ENCODE measurements at places on chromosomes 3 and 15.
A peak's percentile ranks its signal among the peaks of the same experiment; 100 is the strongest.

DNA sequence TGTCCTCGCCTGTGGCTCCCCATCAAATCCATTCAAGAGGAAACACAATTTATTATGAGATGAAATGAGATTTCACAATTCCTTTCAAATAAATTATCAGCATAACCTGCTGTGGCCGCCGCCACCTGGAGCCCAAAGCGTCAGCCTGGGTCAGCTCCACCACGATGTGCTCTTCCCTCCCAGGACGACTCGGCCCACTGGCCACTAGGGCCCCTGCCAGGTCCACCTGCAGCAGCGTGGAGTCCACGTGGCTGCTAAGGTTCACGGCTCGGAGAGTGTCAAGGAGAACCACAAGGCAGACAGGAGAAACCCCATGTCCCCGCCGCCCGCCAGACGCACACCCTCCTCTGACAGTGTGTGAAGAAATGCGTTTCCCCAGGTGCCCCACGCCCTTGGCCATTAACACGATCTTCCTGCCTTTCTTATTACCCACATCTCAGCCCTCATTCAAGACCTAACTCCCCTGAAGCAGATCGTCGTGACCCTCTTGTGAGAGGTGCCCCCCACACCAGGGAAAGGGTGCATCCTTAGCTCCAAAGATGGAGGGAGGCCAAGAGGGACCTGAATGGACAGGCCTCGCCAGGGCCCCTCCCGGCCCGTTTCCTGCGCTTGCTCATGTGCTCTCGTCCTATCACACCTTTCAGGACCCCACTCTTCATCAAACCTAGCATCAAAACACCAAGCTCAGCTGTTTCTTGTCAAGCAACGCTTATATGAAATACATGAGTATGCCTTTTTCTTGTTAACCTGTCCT, 80.6 kb downstream of the OCA2 start:
- no peak for DNase-seq

DNA sequence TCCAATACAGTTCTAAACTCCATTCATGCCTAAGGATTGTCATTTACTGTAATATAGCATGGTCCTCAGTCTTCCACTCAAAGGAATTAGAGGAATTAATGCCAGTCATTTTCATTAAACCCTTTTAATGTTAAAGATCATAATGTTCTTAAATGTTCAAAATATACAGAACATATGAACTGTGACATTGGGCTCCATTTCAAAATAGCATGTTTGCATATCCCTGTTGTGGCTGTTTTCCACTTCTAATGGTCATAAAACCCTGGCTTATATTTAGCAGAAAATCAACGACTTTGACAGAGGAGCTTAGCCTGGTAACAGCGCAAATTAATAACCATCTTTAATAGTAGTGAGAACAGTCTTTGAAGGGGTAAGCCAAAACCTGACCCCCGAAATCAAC, 260.7 kb downstream of the UBE2E2 start:
- no peak for DNase-seq

- no peak for DNase-seq
Measured at GRCh38 chr3:125185805-125186204, 26.7 kb downstream of the SLC12A8 start.

GRCh38 chr15:34217587-34218225, 7.1 kb upstream of the EMC4 start:
- no peak for DNase-seq

DNA sequence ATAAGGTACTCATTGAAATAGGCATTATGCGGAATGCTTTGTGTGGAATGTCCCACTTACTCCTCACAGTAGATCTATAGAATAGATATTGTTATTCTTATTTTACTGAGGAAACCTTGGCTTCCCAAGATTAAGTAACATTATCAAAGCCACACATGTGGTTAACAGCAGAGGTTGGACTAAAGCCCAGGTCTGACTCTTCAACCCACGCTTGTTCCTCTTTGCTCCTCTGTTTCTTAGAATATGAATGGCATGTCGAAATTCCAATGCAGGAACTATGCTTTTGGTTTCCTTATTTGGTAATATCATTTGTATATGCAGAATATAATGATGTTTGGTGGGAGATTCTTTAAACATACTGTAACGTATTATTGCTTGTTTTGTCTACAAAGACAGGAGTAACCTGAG, 818.8 kb upstream of the LMCD1 start:
- peak; percentile 68 for DNase-seq

- DNase-seq = no peak
Measured at GRCh38 chr15:46117071-46117470, 482.2 kb downstream of the SQOR start.

DNA sequence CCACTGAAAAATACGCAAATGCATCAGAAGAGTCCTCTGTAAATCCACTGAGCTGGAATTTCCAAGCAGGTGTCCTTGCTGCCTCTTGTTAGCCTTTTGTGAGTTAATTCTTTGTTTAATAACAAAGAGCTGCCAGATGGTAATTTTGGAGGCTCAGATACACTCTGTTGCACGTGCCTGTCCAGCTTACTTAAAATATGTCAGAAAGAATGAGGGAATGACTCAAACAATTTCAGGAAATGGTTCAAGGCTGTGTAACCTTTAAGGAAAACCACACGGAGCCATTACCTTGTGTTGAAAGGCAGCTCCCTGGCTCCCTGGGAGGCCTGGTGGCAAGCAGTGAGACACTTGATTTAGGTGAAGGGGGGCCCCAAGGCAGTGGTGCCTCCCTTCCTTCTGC, 302.2 kb upstream of the CTDSPL start:
- no peak for DNase-seq

DNA sequence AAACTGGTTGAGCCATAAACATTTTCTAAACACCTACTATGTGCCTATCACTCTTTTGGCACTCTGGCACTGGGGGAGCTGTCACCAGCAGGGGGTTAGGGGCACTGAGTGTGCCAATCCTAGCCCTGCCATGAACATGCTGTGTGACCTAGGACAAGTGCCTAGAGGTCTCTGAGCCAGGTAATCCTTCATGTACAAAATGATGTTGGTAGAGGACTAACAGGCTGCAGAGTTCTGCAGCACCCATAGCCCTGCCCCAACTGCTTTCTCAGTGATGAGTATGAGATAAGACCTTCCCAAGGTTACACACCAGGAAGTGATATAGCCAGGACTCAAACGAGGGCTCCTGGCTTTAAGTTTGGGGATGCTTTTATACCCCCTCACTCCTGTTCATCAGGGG, 84.9 kb upstream of the SEC13 start:
- no peak for DNase-seq

GRCh38 chr3:190747571-190747970, 114.9 kb downstream of the GMNC start:
- DNase-seq = no peak

- DNase-seq = no peak
Measured at GRCh38 chr3:8974458-8974857, 11.2 kb upstream of the RAD18 start.

DNA sequence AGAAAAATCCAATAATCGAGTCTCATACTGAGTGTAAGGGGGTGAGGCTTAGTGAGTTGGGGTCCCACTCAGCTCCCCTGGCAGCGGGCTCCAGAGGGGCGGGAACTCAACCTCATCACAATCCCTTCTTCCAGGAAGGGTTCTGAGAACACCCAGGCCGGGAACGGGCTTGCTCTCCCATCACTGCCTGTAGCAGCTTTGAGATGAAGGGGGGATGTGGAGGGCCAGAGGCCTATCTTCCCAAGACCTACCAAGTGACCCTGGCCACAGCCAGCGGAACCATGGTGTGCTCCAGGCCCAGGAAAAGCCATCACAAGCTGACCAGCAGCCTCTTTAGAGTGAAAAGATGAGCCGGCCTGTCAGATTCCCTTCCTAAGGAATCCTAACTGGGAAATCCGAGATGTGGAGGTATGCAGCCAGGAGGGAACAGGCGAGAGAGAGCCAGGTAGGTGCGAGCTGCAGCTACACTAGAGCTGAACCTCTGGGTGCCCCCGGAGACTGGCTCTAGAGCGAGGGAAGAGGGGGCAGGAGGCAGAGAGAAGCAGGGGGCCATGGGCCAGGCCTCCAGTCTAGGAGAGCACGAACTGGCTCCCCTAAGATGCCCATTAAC, 18.5 kb downstream of the GRAMD2A start:
- no peak for DNase-seq

DNA sequence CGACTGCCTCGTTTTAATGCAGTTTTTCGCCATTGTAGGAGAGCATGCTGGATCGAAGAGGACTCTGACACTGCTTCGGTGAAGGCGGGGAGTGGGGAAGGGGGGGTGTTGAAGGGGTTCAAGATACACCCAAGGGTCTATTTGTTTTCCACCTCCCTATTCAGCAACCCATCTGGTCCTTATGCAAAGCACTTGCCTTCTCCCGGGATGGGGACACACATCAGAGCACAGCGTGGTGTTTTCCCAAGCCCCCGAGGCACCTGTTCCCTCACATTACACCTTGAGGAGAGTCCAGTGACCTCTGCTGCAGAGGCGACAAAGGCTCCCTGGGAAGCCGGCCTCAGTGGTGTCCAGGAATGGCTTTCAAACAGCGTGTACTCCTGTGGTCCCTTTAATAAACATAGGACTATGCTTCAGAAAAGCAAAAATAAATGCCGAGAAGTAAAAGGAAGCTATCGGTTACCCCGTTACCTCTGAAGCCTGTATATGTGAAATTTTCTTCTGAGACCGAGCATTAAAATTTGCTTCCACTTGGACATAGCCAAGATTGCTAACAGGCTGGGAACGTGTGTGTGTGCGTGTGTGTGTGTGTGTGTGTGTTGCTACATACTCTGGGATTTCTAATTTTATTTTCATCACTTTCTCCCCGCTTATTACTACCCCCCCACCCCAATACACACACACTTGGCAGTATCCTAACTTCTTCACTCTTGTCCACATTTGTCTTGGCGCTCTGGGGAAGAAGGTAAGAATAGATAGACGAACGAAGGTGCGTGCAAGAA, 53.2 kb downstream of the CCDC54 start:
- DNase-seq = no peak

GRCh38 chr3:26591926-26592325, 30.6 kb upstream of the LRRC3B start:
- DNase-seq = no peak

- DNase-seq = no peak
Measured at GRCh38 chr3:173191611-173192010, 50.6 kb upstream of the SPATA16 start.

DNA sequence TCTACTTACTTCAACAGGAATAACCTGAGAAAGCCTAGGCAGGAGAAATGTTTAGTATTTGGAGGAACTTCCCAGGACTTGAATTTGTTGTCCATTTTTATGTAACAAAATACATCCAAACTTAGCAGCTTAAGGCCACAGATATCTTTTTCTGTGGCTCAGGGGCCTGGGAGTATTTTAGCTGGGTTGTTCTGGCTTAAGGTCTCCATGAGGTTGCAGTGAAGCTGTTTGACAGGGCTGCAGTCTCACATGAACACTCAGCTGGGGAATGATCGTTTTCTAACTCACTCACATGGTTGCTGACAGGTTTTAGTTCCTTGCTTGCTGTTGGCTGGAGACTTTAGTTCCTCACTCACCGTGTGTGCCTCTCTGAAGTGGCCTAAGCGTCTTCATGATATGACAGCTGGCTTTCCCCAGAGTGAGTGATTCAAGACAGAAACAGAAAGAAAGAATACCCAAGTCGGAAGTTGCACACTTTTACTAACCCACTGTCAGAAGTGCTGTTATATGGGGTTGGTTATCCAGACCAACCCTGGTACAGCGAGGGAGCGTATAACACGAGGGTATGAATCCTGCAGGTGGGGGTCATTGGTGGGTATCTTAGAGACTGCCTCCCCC, 229.7 kb upstream of the TBL1XR1 start:
- DNase-seq = no peak

DNA sequence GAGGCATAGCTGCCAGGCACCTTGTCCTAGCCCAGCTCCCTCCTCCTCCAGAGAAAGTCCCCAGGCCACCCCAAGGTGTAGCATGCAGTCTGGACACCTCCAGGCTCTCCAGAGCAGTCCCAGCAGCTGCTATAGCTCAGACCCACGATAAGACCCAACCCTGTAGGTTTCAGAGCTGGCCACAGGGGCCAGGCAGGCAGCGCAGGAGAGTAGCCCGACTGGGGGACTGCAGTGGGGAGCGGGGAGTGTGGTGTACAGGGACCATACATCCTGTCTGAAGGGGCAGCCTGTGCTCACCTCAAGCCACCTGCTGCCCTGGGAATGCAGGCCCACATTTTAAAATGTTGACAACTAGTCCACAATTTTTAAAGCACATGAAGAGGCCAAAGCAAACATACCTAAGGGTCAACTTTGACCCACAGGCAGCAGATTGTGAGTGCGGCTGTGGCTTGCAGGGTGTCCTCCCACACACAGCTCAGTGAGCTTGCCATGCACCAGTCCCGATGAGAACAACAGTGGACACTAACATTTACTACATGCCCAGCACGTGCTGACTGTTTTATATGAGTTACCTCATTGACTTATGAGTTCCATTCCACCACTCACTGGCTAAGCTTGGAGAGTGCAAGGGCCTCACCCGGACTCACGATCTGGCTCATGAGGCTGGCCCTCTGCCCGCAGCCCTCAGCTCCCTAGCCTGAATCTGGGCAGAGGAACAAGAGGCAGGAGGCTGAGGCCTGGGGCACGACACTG, 81.4 kb downstream of the DNAJB8 start:
- DNase-seq = no peak

GRCh38 chr15:98144388-98144787, 183.9 kb downstream of the ARRDC4 start:
- DNase-seq = no peak

GRCh38 chr15:85027033-85027380, 45.4 kb downstream of the PDE8A start:
- DNase-seq = no peak

- no peak for DNase-seq
Measured at GRCh38 chr3:127407026-127407939, 119.4 kb upstream of the PRR20G start.

DNA sequence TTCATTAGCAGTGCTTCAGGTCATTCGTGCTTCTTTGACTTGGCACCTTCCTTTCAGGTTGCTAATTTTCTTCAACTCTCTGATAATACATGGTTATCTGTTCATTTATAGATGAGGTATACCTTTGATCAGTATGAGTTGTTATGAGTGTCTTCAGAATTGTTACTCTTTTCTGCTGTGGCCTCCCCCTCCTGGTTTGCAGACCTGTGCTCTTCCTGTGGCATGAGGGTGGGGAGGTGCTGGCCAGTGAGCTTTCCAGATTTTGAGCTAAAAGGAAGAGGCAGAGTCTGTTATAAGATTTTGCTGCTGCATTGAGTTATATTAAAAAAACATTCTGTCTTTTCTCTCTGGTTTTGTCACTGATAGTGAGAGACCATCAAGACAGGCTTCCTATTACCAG, 30.8 kb upstream of the GOLGA6L9 start:
- DNase-seq = no peak

DNA sequence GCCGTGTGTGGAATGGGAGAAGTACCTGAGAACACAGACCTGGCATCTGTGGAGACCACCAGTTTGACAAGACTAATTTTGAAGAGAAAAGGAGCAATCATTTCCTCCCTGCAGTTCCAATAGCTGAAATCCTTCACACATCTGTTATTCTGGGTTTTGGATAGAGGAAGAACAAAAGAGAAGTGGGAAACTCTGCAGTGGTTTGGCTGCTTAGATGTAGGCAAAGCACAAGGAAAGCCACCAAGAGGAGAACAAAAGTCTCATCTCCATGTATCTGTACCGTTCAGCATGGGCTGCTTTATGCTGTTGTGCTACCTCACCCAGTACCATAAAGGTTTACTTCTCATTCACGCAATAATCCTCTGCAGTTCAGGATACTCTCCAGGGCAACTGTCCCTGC, 153.1 kb upstream of the COL8A1 start:
- DNase-seq = no peak

- DNase-seq = no peak
Measured at GRCh38 chr15:87123676-87124382, 1044.2 kb downstream of the AGBL1 start.

Measured in HL-60 (cell line).